A549 treated with CpdA at 1 μM for 4 hours (cell line): ENCODE measurements at places on chromosomes 3 and 15. TPM values are rescaled to one million over a fixed set of nuclear protein-coding genes. Genes with fewer than 3 reads are reported as not detected.

The MGLL gene
- 56.6 to 76.2 TPM (median 62.9 TPM) in 5 replicates for total RNA-seq

The RBP2 gene
- not detected in 5 replicates for total RNA-seq

The ZNF639 gene
- total RNA-seq: 18.5 to 22.8 TPM (median 22.4 TPM) in 5 replicates

The CHL1 gene
- not detected in 5 replicates for total RNA-seq

The EFCC1 gene
- 0.06 TPM in 1 of 5 replicates, not detected in the others for total RNA-seq

The FBXL22 gene
- 0.16 to 0.50 TPM (median 0.27 TPM) in 5 replicates for total RNA-seq

The IMPG2 gene
- total RNA-seq: 0.01 to 0.02 TPM in 2 of 5 replicates, not detected in the others

The ZNF619 gene
- total RNA-seq: 1.3 to 1.9 TPM (median 1.8 TPM) in 5 replicates

The NAALADL2 gene
- total RNA-seq: 0.11 to 0.40 TPM (median 0.34 TPM) in 3 of 5 replicates, not detected in the others

The CLRN1 gene
- total RNA-seq: not detected in 5 replicates

The DCBLD2 gene
- 201 to 293 TPM (median 253 TPM) in 5 replicates for total RNA-seq

The ZBTB47 gene
- total RNA-seq: 4.7 to 7.5 TPM (median 5.9 TPM) in 5 replicates

The SECISBP2L gene
- 5.7 to 10.5 TPM (median 7.5 TPM) in 5 replicates for total RNA-seq
